NCI-H2081 treated with DMSO at 0.1 percent for 48 hours (cell line): ENCODE measurements at places on chromosomes 16 and 17.

GRCh38 chr16:11630046-11630767, 38.0 kb upstream of the SNN start:
- DNase-seq, result no peak

DNA sequence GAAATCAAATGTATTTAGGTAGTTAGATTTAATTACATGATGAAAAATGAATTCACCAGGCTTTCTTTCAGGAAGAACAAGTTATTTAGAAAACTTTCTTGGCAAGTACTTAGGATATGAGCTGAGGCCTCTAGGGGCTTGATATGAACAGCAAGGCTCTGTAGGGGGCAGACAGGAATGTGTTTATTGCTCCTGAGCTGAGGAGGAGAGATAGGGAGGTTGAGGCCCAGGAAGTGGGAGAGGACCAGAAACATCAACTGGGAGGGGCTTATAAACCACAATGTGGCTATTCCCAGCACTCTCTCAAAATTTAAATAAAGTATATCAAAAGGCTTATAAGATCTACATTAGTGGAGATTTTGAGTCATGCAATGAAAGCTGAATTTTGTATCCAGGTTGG, 154.0 kb upstream of the MAF start:
- no peak for DNase-seq

GRCh38 chr16:1920727-1921171, 2.5 kb upstream of the HS3ST6 start:
- no peak for DNase-seq

- DNase-seq, result no peak
Observed at GRCh38 chr16:17392127-17392856, 78.5 kb downstream of the XYLT1 start.

- no peak for DNase-seq
Observed at GRCh38 chr17:1004769-1005295, 7.9 kb downstream of the TIMM22 start.

DNA sequence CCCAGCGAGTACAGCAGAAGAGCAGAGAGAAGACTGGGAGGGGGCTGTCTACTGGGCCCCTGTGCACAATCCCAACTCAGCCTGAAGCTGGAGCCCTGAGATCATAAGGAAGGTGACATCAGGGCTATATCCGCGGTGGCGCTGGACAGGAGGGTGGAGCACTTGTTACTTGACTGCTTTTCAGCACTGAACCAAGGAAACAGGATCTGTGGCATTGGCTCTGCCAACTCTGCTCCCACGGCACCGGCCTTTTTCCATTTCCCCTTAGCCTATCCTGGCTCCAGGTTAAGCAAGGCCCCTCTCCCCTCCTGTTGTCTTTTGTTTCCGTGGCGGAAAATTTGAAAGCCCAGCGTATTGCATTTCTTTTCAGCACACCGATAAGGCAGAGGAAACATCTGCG, 125.0 kb upstream of the IRX3 start:
- DNase-seq, result no peak

DNA sequence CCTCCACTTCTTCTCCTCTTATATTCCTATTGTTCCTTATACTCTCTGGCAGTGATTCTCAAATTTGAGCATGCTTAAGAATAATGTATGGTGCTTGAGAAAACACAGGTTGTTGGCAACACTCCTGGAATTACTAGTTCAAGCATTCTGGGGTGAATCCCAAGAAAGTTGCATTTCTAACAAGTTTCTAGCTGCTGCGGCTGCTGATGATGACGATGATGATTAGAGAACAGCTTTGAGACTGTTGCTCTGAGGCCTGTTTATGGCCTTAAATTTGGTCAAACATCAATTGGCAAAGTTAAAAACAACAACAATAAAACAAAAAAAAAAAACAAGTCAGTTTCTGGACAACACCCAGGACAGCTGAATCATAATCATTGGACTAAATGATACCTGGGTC, 961.9 kb downstream of the CDH11 start:
- no peak for DNase-seq

DNA sequence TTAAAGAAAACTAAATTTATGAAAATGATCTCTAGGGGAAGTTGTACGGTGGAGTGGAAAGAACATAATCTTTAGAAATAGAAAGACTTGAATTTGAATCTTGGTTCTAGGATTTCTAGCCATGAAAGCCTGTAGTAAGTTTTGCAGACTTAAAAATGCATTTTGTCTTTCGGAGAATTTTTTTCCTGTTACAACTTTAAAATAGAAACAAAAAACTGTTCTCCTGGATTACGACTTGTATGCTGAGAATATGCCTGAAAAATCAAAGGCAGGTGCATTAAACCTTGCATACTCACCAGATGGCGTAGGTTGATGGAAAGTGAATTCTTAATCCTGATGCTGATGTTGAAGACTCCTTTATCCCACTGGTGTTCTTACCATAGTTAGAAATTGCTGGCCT, 7.5 kb upstream of the MPHOSPH6 start:
- DNase-seq, result no peak

GRCh38 chr16:57633383-57634064, 5.1 kb downstream of the ADGRG1 start:
- DNase-seq, result no peak

GRCh38 chr16:50526249-50526648, 21.9 kb upstream of the NKD1 start:
- DNase-seq, result no peak

GRCh38 chr17:37191219-37191618, 184.6 kb upstream of the C17orf78 start:
- DNase-seq, result no peak

GRCh38 chr17:13460261-13461000, 141.3 kb downstream of the HS3ST3A1 start:
- DNase-seq, result no peak

DNA sequence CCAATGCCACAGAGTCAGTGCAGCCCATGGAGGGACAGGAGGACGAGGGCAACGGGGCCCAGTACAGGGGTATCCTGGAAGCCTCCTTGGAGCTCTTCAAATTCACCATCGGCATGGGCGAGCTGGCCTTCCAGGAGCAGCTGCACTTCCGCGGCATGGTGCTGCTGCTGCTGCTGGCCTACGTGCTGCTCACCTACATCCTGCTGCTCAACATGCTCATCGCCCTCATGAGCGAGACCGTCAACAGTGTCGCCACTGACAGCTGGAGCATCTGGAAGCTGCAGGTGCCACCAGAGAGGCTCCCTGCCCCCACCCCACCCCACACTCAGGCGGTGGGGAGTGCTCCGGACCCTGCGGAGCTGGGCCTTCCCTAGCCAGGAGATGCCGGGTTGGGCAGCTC, 16.6 kb downstream of the TRPV2 start:
- no peak for DNase-seq

DNA sequence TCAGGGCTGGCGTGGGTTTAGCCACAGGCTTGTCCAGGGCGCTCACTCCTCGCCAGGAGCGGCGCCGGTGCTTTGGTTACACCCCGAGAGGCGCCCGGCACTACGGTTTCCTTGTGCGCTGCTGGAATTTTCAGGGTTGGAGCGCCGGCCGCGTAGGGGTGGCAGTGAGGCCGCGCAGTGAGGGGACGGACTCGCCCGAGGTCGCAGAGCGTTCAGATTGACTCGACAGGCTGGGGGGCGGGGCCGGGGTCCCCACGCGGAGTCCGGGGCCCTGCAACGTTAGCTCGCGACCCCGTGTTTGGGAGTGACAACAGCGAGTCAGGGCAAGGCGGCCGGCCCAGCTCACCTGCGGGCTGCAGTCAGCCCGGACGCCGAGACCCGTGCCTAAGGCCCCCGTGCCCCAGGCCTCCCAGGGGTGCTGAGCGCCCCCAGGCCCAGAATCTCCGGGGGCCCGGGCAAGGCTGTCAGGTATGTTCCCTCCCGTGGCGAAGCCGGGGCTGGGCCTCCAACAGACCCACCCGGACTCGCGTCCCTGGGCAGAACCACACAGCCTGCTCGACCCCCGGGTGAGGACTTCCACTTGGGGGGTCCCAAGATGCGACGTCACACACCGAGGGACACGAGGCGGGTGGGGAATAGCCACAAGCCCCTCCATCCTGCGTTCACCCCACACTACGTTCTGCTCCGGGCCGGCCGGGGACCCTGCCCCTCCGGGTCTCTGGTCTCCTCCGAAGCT, 1.3 kb upstream of the ACTG1 start:
- no peak for DNase-seq
